ENCODE measurements at places on chromosomes 16 and 17. TPM values are rescaled to one million over a fixed set of nuclear protein-coding genes. Genes with fewer than 3 reads are reported as not detected.

Gene ZP2
- 0.22 TPM for total RNA-seq

Gene SMTNL2
- not detected for total RNA-seq

Gene OVCA2
- 48.2 TPM for total RNA-seq

Gene VWA3A
- not detected for total RNA-seq

Gene C1QL1
- not detected for total RNA-seq

Gene CPHXL2
- total RNA-seq, result not detected

Gene AIPL1
- total RNA-seq, result not detected

Gene TMEM238L
- total RNA-seq, result not detected

Gene ZG16
- not detected for total RNA-seq

Gene KCTD19
- not detected for total RNA-seq

Gene ZNF624
- 3.5 TPM for total RNA-seq

Gene SMPD3
- under 0.01 TPM for total RNA-seq

Gene DPEP2
- 8.9 TPM for total RNA-seq

Gene HEATR9
- total RNA-seq, result not detected

Gene MYH1
- total RNA-seq, result not detected

Gene SPNS3
- 0.40 TPM for total RNA-seq

Gene RFNG
- total RNA-seq, result 10.0 TPM

Gene PERCC1
- not detected for total RNA-seq

Gene NOG
- total RNA-seq, result 0.65 TPM

Gene ABCA3
- 20.3 TPM for total RNA-seq

Gene CACNG3
- not detected for total RNA-seq

Gene SLC16A13
- 1.3 TPM for total RNA-seq

Gene ZG16B
- total RNA-seq, result not detected

Gene MLYCD
- total RNA-seq, result 3.6 TPM

Gene EFCAB3
- total RNA-seq, result not detected

Gene USH1G
- not detected for total RNA-seq
